ENCODE measurements at places on chromosomes 7 and 10. TPM values are rescaled to one million over a fixed set of nuclear protein-coding genes. Genes with fewer than 3 reads are reported as not detected.
A peak's percentile ranks its signal among the peaks of the same experiment; 100 is the strongest.

- no peak for DNase-seq
Observed at GRCh38 chr7:19663816-19664462, 44.9 kb downstream of the POLR1F start.

DNA sequence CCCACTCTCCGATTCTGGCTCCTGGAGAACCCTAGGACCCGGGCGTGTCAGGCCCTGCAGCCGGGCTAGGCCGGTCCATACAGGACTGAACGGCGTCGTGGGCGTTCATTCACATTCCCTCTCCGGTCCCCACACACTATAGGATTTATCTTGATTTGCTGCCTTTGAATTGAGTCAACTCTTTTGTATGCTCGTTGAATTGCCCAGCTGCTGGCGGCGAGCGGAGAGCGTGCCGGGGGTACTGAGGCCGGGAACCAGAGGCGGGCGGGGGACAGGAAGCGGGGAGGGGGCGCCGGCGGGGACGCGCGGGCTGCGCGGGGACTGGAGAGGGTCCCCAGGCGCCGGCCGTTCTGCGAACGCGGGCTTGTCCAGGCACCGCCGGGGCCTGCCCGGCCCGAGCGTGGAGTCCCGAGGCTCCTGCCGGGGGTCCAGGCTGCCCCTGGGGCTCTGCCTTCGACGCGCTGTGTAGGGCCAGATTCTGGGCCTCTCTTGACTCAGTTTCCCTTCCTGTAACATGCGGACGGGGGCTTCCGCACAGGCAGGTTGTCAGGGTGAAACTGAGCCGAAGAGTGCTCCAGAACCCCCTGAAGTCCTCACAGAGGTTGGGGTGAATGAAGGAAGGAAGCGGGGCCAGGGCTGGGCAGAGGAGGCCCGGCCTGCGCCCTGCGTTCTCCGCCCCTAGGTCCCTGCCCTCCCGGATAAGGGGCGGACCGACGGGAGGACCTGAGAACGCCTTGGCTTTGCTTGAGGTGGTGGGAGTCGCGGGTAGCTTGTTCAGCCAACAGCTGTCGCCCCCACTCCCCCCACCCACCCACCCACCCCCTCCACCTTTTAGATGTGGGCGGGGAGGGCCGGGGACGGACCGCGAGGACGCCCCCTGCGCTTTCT lies 769 bp upstream of the ELFN1 start:
- no peak for DNase-seq

GRCh38 chr7:47288060-47288459 lies 293.9 kb downstream of the TNS3 start:
- DNase-seq: no peak

- no peak for DNase-seq
Observed at GRCh38 chr10:43958071-43958432, 309.4 kb upstream of the ZNF32 start.

GRCh38 chr10:11576092-11576809 lies 35.2 kb downstream of the USP6NL start:
- DNase-seq: no peak

- peak; percentile 32 for DNase-seq
Observed at GRCh38 chr10:120689777-120690529, 161.2 kb upstream of the WDR11 start.

DNA sequence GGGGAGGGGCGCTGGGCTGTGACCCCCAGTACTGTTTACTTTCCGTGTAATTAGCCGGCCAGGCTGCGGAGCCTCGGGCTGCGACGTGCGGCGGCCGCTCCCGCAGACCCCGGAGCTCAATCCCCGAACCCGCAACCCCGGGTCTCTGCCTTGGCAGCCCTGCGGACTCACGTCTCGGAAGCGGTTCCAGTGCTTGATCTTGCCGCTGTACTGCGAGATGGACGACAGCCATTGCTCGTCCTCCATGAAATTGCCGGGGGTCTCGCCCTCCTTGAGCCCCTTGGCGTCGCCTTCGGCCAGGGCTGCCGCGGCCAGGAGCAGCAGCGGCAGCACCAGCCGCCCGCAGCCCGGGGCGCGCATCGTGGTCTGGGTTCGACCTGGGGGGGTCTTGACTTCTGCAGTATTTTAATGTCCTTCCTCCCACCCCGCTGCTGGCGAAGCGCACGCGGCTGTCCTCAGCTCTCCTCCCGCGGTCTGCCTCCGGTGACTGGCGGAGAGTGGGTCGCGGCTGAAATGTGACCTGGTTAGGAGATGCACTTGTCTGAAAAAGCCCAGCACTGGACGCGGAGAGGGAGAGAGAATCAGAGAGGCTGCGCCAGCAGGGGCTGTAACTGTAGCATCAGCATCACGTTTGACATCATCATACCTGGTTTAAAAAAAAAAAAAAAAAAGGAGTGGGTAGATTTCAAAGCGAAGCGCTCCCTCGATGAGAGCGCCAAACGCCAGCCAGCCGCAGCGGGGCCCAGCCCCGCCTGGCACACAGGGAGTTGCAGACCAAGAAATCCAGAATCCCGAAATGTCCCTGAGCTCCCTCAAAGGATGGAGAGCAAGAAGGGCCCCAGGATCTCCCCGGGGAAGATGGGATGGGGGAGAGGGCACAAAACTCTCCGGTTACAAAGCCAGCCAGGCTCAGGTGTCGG lies at the start of gene SPOCK2:
TSS of gene SPOCK2 (minus strand) at position 583 of the 920 bp plus-strand sequence. CDS start at position 360, 223 bp downstream.
- DNase-seq: peak; percentile 14

DNA sequence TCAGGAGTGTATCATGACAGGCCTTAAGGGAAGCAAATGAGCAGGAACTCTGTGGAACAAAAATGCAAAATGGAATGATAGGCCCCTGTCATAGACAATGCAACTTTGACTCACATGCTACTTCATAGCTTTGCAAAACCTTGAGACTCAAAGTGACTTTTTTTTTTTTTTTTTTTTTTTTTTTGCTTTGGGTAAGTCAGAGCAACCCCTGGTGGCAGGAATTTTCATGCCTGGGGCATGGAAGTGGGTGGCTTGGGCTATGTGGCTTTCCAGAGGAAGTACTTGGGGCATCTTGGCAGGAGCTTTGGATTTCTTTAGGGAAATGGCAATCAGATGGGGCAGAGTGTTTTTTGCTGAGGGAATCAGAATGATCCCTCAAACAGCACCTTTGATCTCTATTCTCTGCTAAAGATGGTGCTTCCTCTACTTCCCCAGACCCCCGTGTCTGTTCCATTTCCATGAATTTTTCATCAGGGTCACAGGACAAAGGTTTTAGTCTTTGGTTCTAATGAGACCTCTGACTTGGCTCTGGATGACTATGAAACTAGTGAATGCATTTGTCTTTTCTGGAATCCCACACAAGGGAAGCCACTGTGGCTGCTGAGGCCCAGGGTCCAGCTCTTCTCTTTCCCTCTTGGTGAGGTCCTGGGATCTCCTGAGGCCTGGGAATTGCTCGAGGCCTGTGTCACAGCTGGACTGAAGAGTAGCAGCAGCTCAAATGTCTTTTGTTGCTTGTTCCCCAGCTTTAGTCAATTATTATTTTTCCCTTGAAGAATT lies 62.8 kb downstream of the TACC2 start:
- peak; percentile 77 for DNase-seq

- no peak for DNase-seq
Observed at GRCh38 chr7:29292886-29293658, 98.5 kb downstream of the CHN2 start.

DNA sequence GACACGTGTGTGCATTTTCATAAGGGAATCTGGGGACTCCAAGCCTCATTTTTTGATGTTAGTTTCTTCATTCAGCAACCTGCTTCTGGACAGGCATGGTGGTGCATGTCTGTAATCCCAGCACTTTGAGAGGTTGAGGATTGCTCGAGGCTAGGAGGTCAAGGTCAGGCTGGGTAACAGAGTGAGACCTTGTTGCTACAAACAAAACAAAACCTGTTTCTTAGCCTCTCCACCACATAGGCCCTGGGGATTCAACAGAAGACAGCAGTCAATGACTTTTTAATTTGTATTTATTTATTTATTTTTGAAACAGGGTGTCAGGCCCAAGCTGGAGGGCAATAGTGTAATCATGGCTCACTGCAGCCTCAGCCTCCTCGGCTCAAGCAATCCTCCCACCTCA lies 6.9 kb upstream of the CYTH3 start:
- no peak for DNase-seq

GRCh38 chr10:79239275-79239779 lies 107.9 kb upstream of the PPIF start:
- no peak for DNase-seq

GRCh38 chr10:14077430-14077829 lies 253.3 kb downstream of the FRMD4A start:
- DNase-seq: no peak

- DNase-seq: no peak
Observed at GRCh38 chr7:158590181-158590530, 2.5 kb upstream of the PTPRN2 start.

DNA sequence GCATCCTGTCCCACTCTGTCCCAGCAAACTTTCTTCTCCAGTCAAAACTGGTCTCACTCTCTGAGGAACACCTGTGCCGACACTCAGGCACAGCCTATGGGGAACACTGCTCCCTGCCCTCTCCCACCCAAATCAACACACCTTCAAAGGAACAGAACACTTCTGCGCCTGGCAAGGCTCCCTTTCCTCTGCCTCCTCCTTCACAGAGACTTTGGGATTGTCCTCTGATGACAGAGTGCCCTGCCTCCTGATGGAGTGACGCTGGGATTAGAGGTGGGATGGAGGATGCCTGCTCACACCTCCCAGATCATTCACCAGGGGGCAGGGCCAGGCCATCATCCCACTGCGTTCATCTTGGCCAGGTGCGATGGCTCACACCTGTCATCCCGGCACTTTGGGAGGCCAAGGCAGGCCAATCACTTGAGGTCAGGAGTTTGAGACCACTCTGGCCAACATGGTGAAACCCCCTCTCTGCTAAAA lies 26.5 kb downstream of the KLF6 start:
- DNase-seq: no peak

- DNase-seq: no peak
Observed at GRCh38 chr10:43215758-43216455, 51.0 kb downstream of the RASGEF1A start.

Gene OR6V1
- total RNA-seq: not detected

Gene CCDC172
- total RNA-seq: not detected

Gene SLC26A4
- total RNA-seq: 0.77 TPM

Gene NEUROD6
- total RNA-seq: not detected

Gene NODAL
- total RNA-seq: not detected

Gene CASTOR2
- total RNA-seq: 25.5 TPM

Data from endothelial cell of umbilical vein (primary cell).